Hematopoietic multipotent progenitor cell treated with erythropoietin and hydrocortisone succinate and interleukin-3 and kit ligand, for 17 days (in vitro differentiated cells): ENCODE measurements at places on chromosomes 6 and 20.

GRCh38 chr6:144215402-144215931 is 65.2 kb downstream of the STX11 start:
- peak; percentile 28 for DNase-seq

GRCh38 chr6:51901766-51902764 is 185.3 kb downstream of the PKHD1 start:
- no peak for DNase-seq

- no peak for DNase-seq
Measured at GRCh38 chr6:21111093-21111725, 482.3 kb upstream of the SOX4 start.

DNA sequence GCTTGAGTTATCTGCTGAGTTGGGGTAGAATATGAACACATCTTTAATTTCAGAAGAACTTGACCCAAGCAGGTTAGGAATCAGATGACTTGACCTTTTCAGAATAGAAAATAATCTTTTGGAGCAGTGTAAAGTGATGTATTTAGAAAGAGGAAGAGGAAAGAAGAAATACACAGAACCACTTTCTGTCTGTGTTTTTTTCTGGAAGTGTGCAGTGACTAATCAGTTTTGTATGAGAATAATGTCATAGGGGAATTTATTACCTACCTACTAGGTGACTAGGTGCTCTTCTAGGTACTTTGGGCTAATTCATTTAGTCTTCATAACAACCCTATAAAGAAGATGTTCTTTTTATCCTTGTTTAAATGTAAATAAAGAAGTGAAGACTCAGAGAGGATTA is 3.0 kb downstream of the PPP1R14C start:
- no peak for DNase-seq

DNA sequence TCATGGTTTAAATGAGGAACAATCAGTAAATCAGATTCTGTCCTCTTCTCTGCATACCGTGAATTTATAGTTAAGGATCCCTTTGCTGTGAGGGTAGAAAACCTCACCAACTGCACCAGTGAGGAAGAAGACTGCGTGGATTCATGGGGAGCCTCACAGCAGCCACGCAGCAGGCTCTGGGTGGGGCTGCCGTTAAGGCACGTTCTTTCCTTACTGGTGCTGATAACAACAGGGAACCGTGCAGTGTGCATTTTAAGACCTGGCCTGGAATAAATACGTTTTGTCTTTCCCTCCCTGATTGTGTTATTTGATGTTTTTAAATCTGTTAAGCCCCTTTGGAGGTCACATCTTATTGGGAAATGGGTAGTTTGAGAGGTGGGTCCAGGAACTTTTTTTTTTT is 17.6 kb upstream of the MYLK2 start:
- DNase-seq, result no peak

DNA sequence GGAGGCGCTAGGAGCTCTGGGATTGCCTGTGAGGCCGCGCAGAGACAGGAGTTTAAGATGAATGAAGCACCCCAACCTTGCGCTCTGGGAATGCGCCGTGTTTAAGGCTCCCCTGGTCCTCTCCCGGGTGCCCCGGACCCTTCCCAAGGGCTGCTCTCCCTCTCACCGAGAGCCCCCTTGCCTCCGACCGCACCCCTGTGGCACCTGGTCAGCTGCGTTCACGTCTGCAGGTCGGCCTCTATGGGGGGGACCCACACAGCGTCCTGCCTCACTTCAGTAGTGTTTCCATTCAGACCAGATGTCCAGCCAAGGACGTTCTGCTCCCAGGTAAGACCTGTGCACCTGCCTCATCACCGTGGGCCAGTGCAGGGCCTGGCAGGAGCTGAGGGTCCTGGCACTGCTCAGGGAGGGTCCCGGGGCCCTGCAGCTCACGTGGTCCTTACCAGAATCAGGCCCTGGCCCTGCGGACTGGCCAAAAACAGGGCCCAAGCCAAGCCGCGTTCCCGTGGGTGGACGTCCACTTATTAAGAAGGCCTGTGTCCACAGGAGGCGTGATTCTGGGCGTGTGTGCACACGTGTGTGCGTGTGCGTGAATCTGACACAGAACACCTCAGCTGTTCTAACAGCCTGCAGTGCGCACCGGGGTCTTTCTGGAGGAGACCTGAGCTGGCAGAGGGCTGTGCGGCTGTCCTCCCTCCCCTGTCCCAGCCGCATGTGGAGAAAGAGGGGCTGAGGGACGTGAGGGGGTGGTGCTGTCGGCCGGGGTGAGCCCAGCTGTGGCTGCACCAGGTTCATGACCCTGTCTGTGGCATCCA is 79.9 kb upstream of the BHLHE23 start:
- DNase-seq, result no peak

DNA sequence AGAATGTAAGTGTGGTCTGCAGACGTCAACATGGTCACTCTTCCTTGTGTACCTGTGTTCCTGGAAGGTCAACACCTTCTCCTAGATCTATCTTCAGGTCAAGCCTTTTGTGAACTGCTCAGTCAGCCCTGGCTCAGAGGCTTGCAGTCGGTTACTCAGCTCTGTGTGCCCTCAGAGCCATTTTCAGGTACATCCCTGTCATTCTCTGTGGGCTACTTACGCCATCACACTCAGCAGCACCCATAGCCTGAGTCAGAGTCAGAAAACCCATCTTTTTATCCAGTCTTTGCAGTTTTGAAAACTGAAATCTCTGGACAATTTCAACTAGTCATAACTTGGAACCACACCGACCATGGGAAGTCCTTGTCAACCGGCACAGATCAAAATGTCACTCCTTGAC is 35.3 kb downstream of the TGM3 start:
- no peak for DNase-seq

DNA sequence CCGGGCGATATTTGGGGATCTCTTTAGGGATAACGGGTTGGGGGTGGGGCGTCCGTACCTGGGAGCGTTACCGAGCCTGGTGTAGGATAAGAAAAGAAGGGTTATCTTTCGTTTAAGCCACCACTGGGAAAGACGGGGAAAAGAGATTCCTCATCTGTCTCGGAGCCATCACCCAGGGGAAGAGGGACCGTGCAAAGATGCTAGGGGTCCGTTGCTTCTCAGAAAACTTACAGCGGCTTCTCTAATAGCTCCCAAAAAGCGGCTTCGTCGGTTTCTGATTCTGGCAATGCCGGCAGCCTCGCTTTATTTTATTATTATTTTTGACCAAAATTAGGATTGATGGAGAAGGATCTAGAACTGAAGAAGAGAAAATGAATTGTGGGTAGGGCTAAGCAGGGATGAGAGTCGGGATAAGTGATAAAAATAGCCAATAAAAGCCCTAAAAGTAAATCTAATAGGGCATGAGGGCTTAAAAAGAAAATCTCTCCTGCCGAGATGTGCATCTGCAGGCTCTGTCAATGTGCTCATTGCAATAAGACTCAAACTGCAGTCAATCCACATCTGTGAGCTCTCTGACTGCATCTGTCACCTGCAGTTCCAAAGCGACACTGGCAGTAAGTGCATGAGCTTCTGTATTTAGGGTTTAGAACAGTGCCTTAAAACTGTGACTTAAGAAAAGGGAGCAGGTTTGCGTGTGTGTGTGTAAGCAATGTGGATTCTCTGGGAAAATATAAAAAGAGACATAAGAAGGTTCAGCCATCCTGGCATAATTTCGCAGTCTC is 801 bp downstream of the TBPL1 start:
- DNase-seq, result peak; percentile 66

- no peak for DNase-seq
Measured at GRCh38 chr20:63718996-63719395, 11.2 kb downstream of the ZGPAT start.

- no peak for DNase-seq
Measured at GRCh38 chr20:18849131-18849530, 35.5 kb downstream of the SCP2D1 start.

GRCh38 chr6:163438940-163439335 is 24.4 kb downstream of the QKI start:
- DNase-seq, result peak; percentile 67

DNA sequence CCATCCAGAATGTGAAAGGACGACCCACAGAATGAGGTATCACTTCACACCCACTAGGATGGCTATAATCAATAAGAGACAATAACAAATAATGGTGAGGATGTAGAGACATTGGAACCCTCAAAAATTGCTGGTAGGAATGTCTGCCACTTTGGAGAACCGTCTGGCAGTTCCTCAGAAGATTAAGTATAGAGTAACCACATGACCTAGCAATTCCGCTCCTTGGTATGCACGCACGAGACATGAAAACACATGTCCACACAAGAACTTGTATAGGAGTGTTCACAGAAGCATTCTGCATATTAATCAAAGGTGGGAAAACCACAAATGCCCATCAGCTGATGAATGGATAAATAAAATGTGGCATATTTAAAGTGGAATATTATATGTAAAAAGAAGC is 100.6 kb downstream of the IRF4 start:
- no peak for DNase-seq

- DNase-seq, result no peak
Measured at GRCh38 chr6:90146921-90147649, 149.6 kb downstream of the BACH2 start.

DNA sequence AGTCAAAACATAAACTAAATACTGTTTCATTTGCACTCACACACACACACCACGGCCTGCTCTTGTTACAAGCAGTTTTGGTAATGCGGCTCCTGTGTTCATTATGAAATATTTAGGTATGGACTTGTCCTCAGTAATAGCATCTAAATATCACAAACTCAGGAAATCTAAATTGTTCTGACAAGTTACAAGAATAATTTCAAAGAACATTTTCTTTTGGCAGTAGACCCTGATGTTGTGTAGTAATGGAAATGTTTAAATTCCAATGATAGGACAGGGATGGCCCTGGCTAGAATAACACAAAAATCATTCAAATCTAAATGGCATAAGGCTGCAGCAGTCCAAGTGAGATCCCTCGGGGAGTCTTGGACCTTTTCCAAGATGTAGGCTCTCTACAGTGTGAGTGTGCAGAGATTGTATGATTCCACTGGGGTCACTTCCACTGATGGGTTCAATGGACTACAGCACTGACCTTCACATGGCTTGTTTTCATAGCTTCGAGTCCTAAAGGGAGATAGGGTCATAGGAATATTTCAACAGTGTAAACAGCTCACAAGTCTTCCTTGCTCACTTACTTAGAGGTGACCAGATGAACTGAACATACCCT is 210.6 kb upstream of the PLCB4 start:
- no peak for DNase-seq

GRCh38 chr20:15396900-15397299 is 1059.5 kb upstream of the FLRT3 start:
- DNase-seq, result no peak

DNA sequence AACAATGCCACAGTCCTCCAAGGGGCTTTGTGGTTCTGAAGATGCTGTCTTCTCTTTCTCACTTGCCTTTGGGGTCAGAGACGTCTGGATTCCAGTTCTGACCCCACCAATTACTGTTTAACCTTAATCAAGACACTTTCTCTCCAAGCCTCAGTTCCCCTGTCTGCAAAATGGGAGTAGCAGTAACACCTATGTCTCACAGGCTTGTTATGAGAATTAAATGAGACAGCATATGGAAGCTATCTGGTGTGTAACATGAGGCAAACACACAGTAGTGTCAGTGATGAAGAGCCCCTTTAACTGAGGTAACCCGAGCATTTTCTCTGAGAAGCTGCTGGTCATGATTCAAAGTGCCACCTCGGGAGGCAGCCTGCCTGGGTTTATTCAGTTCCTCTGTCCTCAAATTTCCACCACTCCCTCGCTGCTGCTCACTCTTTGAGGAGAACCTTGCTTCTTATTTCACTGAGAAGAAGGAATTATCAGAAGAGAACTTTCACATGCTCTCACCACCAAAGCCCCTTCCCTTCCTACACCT is 11.7 kb downstream of the PPIL1 start:
- peak; percentile 16 for DNase-seq

- no peak for DNase-seq
Measured at GRCh38 chr6:33987531-33988021, 158.3 kb downstream of the GRM4 start.

DNA sequence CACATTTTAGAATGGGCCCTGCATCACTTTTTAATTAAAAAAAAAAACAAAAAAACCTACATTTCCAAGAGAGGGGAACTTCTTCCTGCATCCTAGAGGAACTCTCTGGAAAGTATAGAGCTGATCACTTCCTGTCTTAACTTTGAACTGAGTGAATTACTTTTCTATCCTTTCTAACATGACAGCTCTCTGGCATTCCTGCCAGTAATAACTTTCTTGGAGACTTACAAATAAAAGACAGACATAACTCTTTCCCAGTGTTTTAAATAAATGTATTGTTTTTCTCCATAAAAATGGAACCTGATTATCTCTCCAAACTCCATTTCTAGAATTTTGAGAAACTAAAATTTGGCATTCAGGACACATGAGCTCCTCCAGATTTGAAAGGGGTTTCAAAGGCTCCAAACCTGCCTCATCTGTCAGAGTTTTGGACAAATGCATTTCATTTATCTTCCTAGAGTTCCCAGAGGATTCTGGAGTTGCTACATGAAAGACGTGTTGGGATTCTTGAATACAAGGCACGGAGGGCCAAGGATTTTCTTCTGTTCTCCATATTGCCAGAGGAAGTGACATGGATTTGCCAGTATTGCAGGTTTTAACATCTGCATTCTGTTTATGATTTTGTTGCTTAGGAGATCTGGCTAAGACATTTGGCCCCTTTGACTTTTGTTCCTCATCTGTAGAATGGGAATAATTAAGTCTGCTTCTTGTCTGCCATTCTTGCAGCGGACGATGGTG is 2.0 kb upstream of the SMOC2 start:
- no peak for DNase-seq

DNA sequence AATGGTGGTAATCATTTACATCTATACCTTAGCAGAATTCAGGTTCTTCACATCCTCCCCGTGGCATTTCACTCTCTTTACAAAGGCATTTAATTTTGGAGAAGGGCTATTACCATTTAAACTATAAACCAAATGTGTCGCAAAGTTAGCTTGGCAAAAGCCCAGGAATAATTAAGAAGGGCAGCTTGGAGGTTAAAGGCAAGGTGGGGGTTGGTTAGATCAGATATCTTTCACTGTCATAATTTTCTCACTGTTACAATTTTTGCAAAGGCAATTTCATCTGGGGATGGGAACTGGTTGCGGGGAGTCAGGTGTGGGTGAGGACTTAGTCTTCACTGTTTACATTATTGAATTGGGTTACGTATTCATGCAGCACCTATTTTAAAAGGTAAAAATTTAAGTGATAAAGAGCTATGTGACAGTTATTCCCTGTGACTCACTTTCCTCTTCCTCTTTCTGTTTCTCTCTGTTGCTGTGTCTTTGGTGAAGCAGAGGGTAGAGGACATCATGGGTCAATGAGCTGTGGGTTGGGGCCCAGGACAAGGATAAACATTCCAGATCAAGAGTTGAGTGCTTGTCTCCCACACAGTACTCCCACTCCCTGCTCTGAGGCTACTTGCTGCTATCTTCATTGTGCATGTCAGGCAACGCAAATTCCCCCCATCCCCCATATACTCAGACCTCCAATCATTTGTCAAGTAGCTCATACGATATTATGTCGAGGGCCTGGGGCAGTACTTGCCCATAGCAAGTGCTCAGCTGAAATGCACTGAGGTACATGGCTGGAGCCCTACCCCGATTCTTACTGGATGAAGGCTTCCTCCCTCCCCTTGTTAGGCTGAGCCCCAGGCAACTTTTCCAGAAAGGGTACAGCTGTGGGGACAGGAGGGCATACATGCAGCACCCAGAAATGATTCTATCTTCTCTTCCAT is 223.1 kb upstream of the MYLIP start:
- no peak for DNase-seq
